ENCODE measurements at places on chromosomes 7 and 10.

- no peak for DNase-seq
Measured at GRCh38 chr7:151045262-151045661, 3.1 kb upstream of the ASIC3 start.

DNA sequence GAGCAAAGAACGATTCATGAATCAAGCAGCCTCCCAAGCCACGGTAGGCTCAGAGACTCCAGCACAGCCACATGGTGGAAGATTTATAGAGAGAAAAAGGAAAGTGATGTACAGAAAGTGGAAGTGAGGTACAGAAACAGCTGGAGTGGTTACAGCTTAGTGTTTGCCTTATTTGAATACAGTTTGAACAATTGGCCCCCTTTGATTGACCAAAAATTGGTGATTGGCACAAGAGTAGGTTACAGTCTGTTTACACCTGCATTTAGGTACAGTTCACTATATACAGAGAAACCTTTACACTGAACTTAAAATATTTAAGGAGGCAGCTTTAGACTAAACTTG, 136.4 kb upstream of the ASAH2 start:
- no peak for DNase-seq

- DNase-seq: no peak
Measured at GRCh38 chr10:7998831-7999230, 55.7 kb upstream of the GATA3 start.

DNA sequence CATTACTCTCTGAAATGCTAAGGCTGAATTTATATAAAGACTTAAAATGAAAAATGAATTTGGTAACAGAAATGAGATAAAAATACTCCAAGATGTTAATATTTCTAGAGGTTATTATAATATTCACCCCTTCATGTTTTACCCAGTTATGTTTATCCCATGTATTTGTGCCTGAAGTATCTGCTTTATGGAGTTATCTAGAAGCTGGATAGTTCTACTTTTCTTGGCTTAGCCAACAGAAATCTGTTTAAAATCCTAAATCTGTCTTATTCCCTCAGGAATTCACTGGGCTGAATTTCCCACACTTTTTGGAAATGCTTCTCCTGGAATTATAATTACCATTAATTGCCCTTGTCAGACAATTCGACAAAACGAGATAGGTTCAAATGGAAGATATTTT, 201.6 kb downstream of the THSD7A start:
- DNase-seq: no peak

- peak; percentile 19 for DNase-seq
Measured at GRCh38 chr10:62924344-62924748, 108.2 kb upstream of the EGR2 start.

GRCh38 chr7:131578602-131579001, 22.2 kb upstream of the PODXL start:
- no peak for DNase-seq

DNA sequence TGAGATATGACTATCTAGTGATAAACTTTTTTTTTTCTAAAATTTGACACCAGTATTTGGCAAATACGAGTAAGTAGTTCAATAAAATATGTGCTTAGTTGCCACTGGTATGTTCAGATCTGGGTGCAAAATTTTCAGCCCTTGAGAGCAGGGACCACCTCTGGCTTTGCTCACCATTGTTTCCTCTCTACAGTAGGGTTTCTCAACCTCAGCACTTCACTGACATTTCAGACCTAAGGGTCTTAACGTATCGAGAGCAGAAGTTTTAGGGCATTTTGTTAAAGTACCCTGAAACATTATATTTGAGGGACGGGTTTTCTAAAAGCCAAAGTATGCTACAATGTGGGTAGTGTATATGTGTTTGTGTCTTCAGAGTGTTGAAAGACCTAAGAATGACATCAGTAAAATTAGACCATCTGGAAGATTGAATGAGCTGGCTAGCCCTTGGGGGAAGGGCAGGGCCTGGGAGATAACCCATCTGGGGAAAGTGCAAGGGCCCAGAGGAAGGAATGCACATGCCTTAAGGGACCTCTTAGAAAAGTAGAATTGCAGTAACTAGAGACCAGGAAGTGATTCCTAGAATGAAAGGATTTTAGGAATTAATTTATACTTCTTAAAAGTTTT, 11.8 kb downstream of the BZW2 start:
- no peak for DNase-seq

GRCh38 chr7:128705891-128706333, 33.2 kb upstream of the CALU start:
- DNase-seq: no peak

DNA sequence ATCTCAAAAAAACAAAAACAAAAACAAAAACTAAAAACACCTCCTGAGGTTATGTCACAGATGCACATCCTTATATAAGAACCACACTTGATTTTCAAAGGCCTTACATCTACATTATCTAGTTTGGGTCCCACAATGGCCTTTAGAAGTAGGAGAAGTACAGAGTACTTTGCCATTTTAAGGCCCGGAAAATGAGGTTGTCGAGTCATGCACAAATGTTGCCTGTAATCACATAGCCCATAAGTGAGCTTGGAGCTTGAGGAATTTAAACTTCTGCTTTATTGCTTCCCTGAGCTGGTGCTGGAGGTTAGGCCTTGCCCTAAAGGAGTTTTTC, 9.7 kb upstream of the MKRN1 start:
- no peak for DNase-seq
